ENCODE measurements at places on chromosomes 13 and 19.

DNA sequence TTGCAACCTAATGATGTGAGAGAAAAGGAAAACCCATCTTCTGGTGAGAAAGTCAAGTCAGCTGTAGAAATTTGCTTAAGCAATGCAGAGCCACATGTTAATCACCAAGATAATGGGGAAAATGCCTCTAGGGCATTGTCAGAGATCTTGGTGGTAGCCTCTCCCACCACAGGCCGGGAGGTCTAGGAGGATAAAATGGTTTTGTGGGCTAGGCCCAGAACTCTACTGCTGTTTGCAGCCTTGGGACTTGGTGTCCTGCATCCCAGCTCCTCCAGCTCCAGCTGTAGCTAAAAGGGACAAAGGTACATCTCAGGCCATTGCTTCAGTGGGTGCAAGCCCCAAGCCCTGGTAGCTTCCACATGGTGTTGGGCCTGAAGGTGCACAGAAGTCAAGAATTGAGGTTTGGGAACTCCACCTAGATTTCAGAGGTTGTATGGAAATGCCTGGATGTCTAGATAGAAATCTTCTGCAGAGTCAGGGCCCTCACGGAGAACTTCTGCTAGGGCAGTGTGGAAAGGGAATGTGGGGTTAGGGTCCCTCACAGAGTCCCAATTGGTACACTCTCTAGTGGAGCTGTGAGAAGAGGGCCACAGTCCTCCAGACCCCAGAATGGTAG, 382.2 kb upstream of the KLHL1 start:
- no peak for DNase-seq

DNA sequence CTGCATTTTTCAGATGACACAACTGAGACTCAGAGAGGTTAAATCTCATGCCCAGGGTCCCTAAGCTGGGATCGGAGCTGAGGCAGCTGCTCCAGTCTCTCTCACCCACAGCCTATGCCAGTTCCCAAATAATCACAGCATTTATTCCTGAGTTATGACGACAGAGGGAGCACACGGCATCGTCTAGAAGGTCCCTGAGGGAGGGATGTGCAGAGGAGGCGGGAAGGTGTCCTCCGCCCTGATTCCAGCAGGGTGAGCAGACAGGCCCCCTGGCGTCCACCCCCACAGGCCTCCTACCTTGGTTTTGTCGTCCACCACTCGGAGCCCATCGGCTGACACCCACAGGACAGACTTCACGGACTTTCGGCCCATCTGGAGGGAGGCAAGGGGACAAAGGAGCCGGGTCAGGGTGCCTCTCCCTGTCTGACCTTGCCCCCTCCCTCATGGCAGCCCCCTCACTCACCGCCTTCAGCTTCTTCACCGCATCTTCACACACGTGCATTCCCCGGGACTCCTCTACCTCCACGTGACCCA, 8.0 kb downstream of the NUMBL start:
- DNase-seq: no peak

DNA sequence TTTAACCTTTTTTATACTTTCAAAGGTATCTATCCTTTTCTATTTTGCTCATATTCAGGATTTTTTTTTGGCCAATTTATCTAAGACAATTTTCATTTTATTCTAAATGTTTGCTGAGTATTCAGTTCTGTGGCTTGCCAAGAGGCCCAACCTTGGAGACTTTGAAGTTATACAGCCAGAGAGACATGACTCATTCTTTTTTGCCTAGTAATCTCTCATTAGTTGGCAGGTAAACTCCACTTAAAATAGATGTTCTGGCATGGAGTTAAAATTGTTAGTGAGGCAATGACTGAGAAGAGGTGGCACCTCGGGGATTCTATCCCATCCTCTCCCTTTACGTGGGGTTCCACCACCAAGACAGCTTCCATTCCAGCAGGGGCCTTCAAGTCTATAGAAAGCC, 213.8 kb downstream of the KCTD12 start:
- no peak for DNase-seq

DNA sequence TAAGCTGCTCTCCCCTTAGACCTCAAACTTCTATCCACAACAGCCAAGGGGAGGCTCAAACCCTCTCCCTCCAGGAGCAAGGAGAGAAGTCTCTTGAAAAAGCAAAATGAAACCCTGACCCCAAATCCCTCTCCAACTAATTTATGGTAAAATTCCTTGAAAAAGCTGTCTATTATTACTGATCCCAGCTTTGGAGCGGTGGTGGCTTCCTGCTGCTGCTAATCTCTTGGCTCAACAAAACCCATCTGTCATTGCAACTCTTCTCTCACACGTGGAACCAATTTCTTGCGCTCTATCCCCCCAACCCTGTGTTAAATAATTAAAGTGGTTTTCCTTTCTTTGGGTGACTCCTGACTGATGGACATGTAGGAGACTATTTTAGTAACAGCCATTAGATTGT, 64.1 kb upstream of the OXGR1 start:
- no peak for DNase-seq

GRCh38 chr19:45646345-45646698, 7.1 kb upstream of the EML2 start:
- DNase-seq: no peak

DNA sequence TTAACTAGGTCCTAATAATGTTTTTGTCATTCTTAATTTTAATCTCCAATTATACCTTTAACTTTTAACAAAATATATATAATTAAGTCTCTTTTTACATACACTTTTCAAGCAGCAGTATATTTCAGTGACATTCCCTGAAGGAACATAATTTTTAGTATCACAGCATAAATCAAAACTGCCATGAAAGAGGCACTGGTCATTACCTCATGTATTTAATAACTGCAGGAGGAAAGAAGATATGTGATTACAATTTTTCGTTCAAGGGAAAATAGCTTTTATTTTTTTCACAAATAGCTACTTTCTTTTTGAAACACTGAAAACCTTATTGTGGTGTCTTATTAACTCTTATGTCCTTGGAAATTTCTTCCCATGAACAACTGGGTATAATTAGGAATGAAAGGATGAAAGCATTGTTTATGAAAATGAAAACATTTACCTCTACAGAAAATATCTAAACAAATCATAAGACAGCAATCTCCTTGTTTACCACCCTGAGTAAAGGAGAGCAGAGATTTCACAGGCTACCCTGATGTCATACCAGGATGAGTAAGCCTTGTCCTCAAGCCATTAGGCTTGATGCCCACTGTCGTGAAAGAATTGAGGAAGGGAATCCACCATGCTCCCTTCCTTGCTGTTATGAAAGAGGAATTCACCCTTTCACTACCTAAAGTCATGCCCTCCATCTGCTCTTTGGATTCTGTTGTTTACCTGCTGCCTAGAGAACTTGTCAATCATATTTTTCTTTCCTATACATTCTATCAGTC, 877.2 kb upstream of the PCDH20 start:
- DNase-seq: no peak

DNA sequence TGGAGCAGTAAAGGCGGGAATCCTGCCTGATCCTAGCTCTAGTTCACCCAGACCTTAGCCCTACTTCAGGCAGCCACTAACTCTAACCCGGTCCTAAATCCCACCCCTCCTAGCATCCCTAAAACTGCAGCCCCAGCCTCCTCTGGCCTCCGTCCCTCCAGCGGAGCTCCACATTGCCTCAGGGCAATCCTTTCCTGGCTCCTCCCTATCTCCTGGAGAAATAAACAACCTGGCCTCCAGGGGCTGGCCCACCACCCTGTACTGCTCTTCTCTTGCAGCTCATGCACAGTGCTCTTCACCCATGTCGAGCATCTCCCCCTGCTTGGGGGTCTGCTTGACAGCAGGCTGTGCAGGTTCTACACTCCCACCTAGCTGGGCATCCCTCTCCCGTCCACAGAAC, 6.7 kb downstream of the POU2F2 start:
- no peak for DNase-seq

- no peak for DNase-seq
Measured at GRCh38 chr19:48363500-48363809, 285 bp downstream of the TMEM143 start.

- no peak for DNase-seq
Measured at GRCh38 chr13:39200249-39200910, 162.1 kb downstream of the NHLRC3 start.

DNA sequence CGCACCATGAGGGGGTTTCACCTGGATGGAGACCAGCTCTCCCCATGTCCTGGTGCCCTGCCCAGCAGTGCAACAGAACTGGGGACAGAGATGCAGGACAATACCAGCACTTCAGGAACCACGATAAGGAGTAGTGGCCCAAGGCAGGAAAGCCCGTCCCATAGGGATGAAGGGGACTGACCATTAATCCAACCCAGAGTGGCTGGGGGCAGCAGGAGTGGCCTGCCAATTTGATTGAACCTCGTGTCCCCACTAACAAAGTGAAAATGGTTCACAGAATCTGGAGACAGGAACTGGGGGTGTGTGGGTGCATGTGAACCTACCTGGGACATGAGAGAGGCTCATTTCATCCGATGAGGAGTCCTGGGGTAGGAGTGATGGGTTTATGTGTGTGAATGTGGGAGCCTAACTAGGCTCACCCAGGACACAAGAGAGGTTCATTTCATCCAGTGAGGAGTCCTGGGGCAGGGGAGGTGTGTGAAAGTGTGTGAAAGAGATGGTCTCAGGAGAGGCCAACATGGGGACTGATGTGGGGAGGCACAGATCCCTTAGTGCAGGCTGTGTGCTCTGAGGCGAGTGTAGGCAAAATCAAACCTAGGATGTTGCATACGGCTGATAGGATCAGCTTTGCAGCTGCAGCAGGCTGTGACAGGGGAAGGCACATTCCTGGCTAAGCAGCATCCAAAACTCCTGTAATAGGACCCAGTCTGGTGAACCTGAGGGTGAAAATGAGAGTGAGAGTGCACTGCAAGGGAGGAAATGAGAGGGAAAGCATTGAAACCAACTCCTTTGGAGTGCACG, 98.2 kb downstream of the ZNF429 start:
- DNase-seq: no peak

DNA sequence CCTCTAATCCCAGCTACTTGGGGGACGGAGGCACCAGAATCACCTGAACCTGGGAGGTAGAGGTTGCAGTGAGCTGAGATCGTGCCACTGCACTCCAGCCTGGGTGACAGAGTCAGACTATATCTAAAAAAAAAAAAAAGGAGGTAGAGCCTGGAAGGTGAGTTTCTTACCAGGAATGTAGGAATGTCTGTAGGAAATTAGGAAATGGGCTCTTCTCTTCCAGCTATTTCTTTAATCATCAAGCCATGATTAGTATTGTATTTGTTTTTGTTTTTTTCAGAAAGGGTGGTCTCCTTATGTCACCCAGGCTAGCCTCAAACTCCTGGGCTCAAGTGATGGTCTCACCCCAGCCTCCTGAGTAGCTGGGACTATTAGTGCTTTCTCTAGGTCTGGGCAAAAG, 26.3 kb upstream of the SERP2 start:
- DNase-seq: no peak

DNA sequence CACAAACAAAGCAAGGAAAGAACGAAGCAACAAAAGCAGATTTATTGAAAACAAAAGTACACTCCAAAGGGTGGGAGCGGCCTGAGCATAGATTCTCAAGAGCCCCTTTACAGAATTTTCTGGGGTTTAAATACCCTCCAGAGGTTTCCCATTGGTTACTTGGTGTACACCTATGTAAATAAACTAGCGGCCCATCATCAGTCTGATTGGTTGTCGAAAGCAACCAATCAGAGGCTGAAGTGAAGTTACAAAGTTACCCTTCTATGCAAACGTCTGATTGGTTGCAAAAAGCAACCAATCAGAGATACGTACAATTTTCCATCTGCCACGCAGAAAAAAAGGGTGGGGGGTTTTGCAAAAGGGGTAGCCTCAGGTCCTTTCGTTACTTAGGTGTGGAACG, 96.3 kb upstream of the UBAC2 start:
- DNase-seq: no peak

GRCh38 chr13:68378294-68378693, 1148.2 kb upstream of the PCDH9 start:
- no peak for DNase-seq

DNA sequence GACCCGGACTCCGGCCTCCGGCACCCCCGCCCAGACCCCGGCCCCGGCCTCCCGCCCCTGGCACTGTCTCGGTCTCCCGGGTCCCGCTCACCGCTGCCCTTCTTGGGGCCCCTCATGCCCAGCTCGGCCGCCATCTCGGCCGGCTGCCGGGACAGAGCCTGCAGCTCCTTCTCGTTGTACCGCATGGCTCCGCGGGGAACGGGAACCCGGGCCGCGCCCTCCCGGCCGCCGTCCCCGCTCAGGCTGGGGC, 140 bp downstream of the PLEKHJ1 start:
- no peak for DNase-seq

DNA sequence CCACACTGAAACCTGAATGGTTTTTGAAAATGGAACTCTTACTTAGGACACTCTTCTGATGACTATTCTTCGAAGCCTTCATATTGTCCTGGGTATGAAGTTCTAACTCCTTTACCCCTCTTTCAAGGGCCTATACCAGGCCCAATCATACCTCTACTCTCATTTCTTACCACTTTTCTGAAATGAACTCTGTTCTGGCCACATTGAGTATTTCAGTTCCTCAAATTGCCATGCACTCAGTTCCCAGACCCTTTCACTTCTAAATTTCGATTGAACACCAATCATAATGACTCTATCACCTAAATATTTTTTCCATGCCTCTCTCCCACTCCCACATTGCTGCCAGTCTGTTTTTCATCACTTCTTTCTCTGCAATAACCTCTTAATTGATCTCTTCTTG, 53.7 kb downstream of the LACC1 start:
- DNase-seq: no peak

DNA sequence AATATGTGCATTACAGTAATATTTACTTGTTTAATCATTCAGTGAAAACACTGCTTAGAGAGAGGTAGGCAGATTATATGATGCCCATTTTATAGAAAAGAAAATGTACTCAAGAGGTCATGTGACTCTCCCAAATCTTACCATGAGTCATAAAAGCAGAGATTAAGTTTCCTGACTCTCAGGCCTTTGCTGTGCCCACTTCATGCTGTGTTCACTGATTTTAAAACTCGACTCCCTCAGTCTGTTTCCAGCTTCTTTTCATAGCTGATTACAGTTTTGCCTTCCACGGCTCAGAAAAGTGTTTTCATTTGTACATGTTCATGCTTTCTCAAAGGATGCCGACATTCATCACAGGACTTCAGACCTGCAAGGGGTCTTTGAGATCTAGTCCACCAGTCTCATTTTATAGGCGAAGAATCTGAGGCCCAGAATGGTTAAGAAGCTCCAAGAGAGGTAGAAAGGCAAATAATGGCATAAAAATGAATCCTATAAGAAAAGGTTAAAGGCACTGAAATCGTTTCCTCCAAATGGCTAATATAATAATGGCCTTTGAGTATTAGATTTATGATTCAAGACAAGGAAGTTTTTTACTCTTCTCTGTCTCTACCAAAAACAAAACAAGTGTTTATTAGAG, 9.0 kb upstream of the IPO5 start:
- DNase-seq: no peak

GRCh38 chr19:35153701-35154524, 622 bp upstream of the FXYD5 start:
- DNase-seq: peak; percentile 41

- DNase-seq: no peak
Measured at GRCh38 chr19:19654441-19654840, 9.0 kb downstream of the ATP13A1 start.

- DNase-seq: no peak
Measured at GRCh38 chr13:112980434-112980833, 11.4 kb downstream of the MCF2L start.

DNA sequence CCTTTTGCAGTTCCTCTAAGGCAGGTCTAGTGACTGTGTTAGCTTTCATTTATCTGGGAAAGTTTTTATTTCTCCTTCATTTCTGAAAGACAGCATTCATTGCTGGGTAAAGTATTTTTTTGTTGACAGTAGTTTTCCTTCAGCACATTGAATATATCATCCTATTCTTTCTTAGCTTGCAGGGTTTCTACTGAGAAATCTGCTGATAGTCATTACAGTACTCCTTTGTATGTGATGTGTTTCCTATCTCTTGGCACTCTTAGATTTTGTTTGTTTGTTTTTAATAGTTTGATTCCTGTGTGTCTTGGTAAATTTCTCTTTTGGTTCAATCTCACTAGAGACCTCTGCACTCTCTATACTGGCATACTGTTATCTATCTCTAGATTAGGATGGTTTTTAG, 1667.9 kb downstream of the SLITRK1 start:
- DNase-seq: no peak
